ENCODE measurements at places on chromosomes 13 and 19.

GRCh38 chr19:18274781-18275356, 617 bp upstream of the IQCN start:
- DNase-seq = peak; percentile 93

- DNase-seq = peak; percentile 81
Measured at GRCh38 chr19:41373993-41374392, 2.3 kb upstream of the TMEM91 start.

DNA sequence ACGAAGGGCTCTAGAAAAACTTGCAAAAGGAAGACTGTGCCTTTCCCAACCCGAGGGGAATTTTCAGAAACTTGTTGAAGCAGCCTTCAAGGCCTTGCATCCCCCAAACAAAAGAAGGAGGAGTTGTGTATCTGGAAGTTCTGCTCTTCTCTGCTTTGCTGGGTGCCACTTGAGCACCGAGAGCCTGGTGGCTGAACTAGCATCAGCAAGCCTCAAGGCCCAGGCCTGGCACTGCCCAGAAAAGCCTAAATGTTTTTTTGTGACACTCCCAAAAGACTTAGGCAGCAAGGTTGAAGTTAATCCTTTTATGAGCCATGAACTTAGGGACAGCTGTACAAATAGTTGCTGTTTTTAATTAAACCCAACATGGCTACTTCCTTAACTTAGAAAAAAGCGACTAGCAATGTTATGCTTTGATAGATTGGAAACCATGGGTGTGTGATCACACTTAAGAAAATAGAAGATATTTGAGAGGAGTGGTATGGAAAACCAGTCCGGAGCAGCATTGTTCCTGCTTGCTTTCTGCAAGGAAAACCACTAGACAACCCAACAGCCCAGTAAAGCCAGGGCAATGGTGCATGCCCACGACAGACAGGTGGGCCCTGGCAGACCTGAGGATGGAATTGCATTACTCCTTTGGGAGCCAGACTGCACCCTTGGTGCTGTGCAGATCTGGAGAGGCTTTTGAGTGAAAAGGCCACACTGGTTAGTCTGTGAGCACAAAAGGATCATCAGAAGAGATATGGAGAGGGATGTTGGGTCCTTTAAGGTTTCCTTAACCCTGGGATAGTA, 788 bp upstream of the DLEU7 start:
- no peak for DNase-seq

- peak; percentile 93 for DNase-seq
Measured at GRCh38 chr13:50911937-50912795, 2.6 kb downstream of the RNASEH2B start.

DNA sequence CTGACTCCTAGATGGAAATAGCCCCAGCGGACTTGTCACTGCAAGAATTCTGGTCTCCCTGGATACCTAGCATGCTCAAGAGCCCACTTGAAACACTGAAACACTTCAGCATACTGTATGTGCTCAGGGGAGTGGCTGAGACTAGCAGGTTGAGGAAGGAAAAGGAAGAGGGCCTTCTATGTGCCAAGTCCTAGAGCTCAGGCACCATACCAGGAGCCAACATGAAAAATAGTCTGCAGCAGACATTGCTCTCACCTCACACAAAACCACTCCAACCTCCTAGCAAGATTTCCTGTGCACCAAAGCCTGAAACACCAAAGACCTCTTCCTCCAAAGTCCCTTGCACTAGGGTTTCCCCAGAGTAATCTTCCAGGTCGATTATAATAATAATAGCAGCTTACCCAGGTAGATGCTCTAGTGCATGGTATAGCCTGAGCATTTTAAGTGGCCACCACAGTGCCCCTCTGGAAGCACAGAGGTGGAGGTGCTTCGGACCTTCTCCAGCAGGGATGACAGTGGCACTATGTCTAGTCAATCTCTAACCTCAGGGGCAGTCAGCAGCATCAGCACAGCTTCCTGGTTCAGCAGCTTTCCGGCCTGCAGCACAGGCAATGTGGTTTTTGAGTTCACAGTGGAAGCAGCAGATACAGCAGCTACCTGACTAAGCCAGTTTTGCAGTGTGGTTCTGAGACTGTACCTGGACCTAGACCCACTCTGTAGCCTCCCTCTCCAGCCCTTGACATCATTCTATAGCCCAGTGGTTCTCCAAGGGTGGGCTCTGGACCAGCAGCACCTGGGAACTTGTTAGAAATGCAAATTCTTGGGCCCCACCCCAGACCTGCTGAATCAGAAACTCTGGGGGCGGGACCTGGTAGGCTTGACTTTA, 45.6 kb upstream of the UBE2L5 start:
- peak; percentile 68 for DNase-seq

DNA sequence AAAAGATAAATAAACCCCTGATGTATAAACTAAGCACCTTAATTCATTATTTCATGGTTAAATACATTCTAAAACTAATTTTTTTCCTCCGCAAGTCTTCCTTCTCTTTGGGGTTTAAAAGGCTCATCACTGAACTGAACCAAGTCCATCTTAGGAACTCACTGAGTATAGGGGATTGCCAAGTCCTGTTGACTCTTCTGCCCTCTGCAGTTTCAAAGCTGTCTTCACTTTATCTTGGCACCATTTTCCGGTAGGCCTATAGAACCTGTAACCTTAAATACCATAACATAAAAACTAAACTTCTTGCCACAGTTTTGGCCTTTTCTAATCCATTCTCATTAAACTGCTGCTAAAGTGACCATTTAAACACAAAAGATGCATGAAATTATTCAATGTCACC, 66.5 kb upstream of the USPL1 start:
- DNase-seq = peak; percentile 33

- no peak for DNase-seq
Measured at GRCh38 chr19:56136362-56136761, 4.7 kb upstream of the ZNF444 start.

- no peak for DNase-seq
Measured at GRCh38 chr13:91187522-91187921, 160.0 kb upstream of the MIR17HG start.

- DNase-seq = no peak
Measured at GRCh38 chr13:40799508-40799907, 10.1 kb downstream of the SLC25A15 start.

DNA sequence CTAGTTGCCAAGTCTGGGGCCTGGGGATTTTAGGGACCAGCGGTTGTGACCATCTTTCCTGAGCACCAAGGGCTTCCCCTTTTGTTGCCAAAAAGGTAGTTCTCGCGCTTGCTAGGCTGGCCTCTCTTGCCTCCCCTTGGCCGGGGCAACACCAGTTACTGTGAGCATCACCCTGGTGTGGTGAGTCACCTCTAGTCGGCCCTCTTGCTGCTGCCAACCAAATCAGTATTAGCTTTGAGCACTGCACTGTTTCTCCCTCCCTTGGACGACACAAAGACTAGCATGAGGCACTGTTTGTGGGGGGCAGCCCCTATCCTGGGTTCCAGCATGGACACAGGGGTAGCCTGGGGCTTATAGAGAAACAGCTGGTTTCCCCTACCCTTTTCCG, 6.9 kb downstream of the SYDE1 start:
- no peak for DNase-seq

- no peak for DNase-seq
Measured at GRCh38 chr13:23433171-23434153, at the start of gene SACS. Gene SACS, minus strand, starts transcription at chr13:23433702. Its CDS starts 22,463 bp downstream, at chr13:23411239.

GRCh38 chr19:4930664-4931063, 21.4 kb downstream of the UHRF1 start:
- DNase-seq = no peak

GRCh38 chr13:100333141-100333540, 244.2 kb downstream of the PCCA start:
- no peak for DNase-seq

Measured in mucosa of descending colon (tissue), 3 donors.